IPS-NIHi11 (cell line): ENCODE measurements at places on chromosomes 2 and 18.

GRCh38 chr2:29314816-29315571 is 199.8 kb downstream of the CLIP4 start:
- peak; percentile 55 for DNase-seq

- DNase-seq, result no peak
Measured at GRCh38 chr2:156333274-156333950, 891 bp upstream of the NR4A2 start.

DNA sequence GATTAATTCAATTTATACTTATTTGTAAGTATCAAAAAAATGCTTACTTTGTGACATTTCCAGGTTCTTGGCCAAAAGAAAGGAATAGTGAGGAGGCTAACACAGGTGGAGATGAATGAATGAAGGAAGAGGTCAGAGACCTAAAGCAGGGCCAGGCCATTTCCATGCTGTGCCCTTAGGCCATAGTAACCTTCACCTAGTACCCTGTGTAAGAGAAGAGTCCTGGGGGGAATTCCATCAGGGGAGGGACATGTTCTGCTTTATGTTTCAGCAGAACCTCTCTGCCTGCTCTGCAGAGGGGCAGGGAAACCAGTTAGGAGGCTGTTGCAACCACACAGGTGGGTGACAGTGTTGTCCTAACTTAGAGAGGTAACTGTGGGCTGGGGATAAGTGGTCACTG is 204.2 kb upstream of the CDH20 start:
- DNase-seq, result no peak

DNA sequence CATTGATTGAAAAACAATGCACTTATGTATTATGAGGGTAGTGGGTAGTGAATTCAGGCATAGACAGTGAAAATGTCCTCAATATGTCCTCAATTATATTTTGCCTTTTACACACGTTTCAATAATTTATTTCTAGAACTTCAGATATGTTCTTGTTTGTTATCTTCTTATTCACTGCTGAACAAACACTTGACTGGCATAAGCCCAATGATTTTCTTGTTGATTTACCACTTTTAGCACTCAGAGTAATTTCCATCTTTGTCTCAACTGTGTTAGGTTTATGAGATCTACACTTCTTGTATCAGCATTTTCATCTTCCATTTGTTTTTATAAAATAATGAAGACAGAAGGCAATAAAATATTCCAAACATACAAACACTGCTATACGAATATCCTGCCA is 61.8 kb upstream of the DCC start:
- no peak for DNase-seq

DNA sequence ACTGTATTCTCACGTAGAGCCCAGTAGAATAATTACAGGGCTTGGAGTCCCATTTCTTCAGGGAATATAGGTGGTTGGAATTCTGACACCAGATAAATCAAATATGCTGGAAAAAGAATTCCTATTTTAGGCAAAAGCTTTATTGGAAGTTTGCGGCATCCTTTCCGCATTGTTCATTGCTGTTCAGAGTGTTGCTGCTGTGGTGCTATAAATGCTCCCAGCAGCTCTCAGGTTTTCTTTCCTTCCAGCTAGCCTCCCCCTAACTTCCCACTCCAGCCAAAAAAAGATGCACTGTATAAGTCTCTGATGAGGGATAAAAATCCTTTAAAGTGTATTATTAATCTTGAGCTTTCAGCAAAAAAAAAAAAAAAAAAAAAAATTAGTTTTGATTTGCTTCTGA is 25.5 kb upstream of the POLR1B start:
- DNase-seq, result no peak

- no peak for DNase-seq
Measured at GRCh38 chr18:46630160-46630559, 26.9 kb downstream of the LOXHD1 start.

GRCh38 chr2:172103471-172104272 is 972 bp upstream of the DLX2 start:
- peak; percentile 91 for DNase-seq

DNA sequence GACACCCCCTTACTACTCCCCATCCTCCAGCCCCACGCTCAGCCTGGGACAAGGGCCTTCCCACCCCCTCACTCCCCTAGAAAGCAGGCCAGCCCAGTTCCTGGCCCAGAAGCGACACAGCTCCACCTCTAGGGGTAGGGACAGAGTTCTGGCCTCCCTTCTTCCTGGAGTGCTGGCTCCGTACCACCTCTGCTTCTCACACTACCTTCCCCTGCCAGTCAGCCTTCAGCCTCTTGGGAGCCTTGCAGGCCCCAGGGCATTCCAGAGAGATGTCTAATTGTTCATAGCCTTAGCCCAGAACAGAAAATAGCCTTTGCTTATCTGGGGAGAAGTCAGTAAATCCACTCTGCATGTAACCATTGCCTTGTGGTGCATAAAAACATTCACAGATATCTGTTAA is 13.1 kb upstream of the CATIP start:
- DNase-seq, result no peak

GRCh38 chr2:215911301-215912085 is 101.9 kb downstream of the MREG start:
- DNase-seq, result no peak

DNA sequence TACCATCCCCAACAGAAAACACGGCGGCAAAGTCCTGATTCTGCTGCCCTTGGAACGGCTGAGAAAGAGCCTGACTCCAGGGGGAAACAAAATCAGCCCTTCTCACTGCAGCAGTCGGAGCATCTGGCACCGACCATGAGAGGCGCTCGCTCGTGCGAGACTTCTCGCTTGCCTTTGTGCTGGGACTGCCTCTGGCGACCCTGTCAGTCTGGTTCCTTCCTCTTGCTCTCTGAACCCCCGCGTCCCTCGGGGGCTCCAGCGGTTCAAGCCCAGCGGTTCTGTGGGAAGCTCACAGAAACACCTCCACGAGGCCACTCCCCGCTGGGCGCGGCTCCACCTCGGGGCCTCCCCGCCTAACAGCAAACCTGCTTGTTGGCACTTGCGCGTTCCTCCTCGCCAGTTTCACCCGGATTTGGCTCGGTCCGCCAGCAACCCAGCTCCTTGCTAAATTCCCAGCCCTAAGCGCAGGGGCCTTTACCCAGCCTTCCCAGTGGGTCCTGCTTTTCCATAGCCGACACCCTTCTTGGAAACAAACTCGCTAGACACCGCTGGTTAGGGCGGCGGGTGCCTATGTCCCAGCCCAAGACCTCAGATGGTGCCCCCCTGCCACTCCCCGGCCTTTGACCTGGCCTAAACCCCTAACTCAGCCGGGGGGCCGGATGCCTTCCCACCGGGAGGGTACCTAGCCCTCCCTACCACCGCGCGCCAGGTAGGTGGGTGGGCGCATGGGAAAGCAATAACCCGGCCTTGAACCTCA is 2.2 kb downstream of the RND3 start:
- DNase-seq, result peak; percentile 63
